ENCODE measurements at places on chromosomes 2 and 18. TPM values are rescaled to one million over a fixed set of nuclear protein-coding genes. Genes with fewer than 3 reads are reported as not detected.

DNA sequence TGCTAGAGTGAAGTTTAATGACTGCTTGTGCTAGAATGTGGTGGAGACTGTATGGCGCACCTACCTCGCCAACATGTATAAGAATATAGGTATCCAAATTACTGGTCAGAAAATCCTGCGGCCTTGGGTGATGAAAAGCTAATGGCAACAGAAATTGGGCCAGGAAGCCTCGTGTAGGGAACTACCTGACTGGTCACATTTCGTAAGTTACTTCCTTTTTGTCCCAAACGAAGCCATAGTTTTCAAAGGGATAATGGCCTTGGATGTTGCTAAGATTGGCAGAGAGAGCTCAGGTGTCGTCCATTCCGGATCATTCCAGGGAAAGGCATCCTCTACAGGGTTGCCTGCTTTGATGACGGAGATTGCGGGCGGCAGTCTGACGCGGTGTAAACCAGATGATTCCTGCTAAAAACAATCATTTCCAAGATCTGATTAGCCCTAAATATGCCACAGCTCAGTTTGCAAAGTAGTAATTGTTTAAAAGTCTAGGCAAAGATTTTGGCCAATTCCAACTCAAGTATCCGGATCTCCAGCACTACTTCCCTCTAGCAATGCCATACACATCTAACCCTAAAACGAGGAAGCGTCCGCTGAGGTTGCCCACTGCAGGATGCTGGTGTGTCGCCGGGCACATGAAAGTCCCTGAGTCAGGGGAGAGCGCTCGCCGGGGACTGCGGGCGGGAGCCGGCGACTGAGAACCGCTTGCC is 708 bp upstream of the MALT1 start:
- DNase-seq: no peak
- no peaks in the 10 kb centered on the region for H3K4me1 ChIP-seq
- H3K36me3 ChIP-seq: no peaks in the 10 kb centered on the region
- peak overlapping the region; percentile 5 for H3K4me3 ChIP-seq

DNA sequence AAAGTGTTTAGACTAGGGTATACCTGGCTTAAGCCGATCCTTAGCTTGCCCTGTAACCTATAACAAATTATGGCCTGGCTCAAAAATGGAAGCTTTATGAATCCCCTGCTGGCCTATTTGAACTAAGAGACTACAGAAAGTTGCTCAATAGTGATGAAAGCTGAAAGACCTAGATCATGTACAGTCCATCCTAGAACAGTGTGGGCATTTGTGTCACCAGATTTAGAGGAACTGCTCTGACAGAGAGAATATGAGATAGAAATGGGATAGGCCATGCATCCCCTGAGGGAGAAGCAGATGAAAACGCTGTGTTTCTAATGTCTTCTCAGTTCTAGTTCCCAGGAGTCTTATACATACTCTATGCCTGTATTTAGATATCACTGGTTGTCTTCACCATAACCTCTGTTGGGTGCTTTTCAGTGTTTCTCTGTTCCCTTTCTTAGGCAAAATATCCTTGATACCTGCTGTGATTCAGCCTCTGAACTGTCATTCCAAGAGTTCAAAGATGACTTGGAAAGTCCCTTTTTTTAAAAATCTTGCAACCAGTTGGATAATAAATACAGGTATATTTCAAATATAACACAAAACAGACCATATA is 246.9 kb upstream of the SLC39A10 start:
- no peak for DNase-seq
- no peak overlapping the region for H3K27ac ChIP-seq
- H3K36me3 ChIP-seq: no peaks in the 10 kb centered on the region
- H3K4me1 ChIP-seq: no peaks in the 10 kb centered on the region
- H3K27me3 ChIP-seq: no peaks in the 10 kb centered on the region

CDH7 gene
- 0.06 TPM for total RNA-seq

DNA sequence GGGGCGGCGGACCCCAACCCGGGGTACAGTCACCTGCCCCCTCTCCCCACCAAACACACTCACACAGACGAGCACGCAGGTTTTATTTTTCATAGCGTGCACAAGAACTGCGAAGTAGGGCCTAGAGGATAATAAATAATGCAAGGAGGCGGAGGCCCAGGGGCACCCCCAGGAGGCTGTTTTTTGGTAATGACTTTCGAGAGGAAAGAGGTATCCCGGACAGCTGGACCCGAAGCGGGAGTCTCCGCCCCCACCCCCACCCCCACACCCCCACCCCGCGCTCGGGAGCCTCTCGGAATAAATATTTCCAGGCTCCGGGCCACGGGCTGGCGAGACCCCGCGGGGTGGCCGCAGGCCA is 3.4 kb downstream of the CYP26B1 start:
- DNase-seq: no peak
- peak overlapping the region; percentile 46 for H3K4me3 ChIP-seq
- no peaks in the 10 kb centered on the region for H3K36me3 ChIP-seq
- H3K27me3 ChIP-seq: no peaks in the 10 kb centered on the region
- no peak overlapping the region for H3K27ac ChIP-seq

- DNase-seq: no peak
- peaks cover 1% of the 10 kb centered on the region for H3K27me3 ChIP-seq
- no peak overlapping the region for H3K27ac ChIP-seq
- H3K4me1 ChIP-seq: no peaks in the 10 kb centered on the region
- H3K36me3 ChIP-seq: no peaks in the 10 kb centered on the region
Measured at GRCh38 chr18:59907172-59907571, 7.4 kb downstream of the PMAIP1 start.

GRCh38 chr2:18797133-18797845 is 207.9 kb upstream of the NT5C1B start:
- H3K27me3 ChIP-seq: no peaks in the 10 kb centered on the region
- no peak overlapping the region for H3K4me3 ChIP-seq
- H3K27ac ChIP-seq: no peak overlapping the region
- H3K36me3 ChIP-seq: no peaks in the 10 kb centered on the region
- no peaks in the 10 kb centered on the region for H3K4me1 ChIP-seq

Data from aorta (tissue), 5 donors.